ENCODE measurements at places on chromosomes 1 and 21.

- no peak for DNase-seq
Observed at GRCh38 chr1:198657550-198658064, 18.8 kb downstream of the PTPRC start.

DNA sequence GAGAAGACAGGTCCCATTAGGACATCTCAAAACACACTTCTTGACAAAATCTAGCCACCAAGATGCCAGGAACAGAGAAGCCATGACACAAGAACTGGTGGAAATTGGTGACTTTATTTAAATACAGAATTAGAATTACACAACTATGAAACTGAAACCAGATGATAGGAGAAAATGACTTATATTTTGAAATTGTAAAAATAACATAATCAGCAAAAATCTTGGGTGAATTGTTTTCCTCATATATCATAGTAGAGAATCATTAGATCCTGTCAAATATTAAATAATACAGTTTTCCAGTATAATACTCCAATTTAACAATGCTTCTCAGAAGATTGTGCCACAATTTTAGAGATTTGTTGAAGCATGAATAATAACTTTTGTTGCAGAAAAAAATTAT, 81.5 kb upstream of the MROH9 start:
- no peak for DNase-seq

GRCh38 chr1:65813956-65814355, 21.3 kb downstream of the PDE4B start:
- DNase-seq = no peak

DNA sequence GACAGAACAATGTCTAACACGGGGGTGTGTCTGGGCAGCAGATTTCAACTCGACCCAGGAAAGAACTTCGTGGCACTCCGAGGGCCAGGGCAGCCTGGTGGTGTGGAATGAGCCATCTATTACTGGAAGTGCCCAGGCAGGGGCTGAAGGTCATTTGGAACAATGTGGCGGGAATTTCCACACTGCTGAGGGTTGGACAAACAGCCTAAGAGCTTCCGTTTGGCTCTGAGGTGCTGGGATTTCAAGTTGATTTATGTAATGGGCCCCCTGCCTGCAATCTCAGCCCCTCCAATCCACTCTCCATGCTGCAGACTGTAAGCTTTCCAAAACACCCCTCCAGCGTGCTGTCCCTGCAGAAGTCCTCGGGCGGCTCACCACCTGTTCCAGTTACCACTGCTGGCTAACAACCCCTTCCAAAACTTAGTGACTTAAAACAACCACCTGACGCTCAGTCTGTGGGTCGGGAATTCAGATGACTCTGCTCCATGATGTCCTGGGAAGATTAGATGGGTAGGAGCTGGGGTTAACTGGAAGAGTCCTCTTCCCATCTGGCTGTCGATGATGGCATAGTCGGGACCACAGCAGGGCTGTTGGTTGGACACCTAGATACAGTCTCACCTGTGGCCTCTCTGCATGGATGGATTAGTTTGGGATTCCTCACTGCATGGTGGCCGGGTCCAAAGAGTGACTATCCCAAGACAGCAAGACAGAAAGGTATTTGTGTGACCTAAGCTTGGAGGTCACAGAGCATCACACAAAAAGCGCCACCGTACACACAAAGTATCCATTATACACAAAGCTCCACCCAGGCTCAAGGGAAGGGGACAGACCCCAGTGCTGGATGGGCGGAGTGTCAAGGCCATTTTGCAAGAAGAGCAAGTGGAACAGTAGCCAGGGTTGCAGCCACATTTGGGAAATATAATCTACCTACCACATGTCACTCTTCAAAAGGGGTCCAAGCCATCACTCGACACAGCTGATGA, 89.7 kb upstream of the IFFO2 start:
- DNase-seq = no peak

GRCh38 chr1:16464917-16465625, 24.5 kb downstream of the NECAP2 start:
- DNase-seq = no peak

Data from gastrocnemius medialis (tissue), 4 donors.